Testis (tissue), 5 donors: ENCODE measurements at places on chromosomes 16 and 17.

- DNase-seq = no peak
Observed at GRCh38 chr16:53068423-53068833, 13.6 kb downstream of the CHD9 start.

- DNase-seq = no peak
Observed at GRCh38 chr17:3603119-3603869, 5.9 kb downstream of the TRPV1 start.

- no peak for DNase-seq
Observed at GRCh38 chr16:53510704-53511070, 7.7 kb upstream of the AKTIP start.

DNA sequence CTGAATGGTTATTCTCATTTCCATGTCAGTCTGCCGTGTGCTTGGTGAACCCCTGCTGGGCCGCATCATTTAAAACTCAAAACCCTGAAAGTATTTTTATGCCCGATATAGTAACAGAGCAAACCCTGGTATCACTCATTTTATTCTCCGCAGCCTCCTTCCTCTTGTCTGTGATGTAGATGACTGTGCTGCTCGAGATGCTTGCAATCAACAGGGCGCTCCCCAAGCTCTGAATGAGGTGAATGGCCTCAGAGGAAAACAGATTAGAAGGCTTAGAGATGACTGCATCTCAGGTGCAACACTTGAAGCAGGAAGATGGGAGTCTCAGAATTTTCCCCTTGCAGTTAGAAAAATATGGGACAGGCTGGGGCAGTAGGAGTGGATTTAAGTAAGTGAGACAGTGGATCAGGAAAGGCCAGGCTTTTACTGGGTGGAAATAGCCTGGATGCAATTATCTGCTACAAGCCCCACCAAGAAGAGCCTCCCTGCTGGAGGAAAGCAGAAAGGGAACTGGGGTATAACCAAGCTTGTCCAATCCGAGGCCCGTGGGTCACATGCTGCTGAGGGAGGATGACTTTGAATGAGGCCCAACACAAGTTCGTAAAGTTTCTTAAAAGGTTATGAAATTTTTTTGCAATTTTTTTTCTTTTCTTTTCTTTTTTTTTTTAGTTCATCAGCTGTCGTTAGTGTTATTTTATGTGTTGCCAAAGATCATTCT is 166.9 kb downstream of the CDH13 start:
- DNase-seq = no peak

- no peak for DNase-seq
Observed at GRCh38 chr16:6016530-6017184, 919.1 kb upstream of the EEF2KMT start.
